Neural crest cell (in vitro differentiated cells): ENCODE measurements at places on chromosomes 1 and 21.

DNA sequence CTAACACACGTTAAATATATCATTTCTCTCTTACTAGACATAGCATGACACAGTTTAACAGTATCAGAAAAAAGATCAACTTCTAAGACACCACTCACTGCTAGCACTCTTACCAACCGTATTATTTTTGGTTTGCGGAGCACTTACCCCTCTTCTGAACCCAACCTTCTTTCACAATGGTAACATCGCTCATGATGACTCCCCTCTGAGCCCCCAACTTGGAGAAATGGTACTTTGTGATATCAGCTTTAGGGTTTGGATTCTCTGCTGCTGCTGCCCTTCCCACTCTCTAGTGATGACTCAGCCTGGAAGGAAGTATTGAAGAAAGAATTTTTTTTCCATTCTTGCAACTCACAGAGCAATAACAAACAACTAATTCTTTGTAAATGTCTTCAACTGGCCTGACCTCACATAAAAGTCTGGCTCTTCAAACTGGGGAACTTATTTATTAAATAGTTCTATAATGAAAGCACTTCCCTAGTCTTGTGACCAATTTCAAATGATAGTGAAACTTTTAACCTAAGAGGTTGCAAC lies 7.0 kb downstream of the AKT3 start:
- DNase-seq = no peak

GRCh38 chr1:221762121-221762520 lies 20.2 kb upstream of the DUSP10 start:
- no peak for DNase-seq

DNA sequence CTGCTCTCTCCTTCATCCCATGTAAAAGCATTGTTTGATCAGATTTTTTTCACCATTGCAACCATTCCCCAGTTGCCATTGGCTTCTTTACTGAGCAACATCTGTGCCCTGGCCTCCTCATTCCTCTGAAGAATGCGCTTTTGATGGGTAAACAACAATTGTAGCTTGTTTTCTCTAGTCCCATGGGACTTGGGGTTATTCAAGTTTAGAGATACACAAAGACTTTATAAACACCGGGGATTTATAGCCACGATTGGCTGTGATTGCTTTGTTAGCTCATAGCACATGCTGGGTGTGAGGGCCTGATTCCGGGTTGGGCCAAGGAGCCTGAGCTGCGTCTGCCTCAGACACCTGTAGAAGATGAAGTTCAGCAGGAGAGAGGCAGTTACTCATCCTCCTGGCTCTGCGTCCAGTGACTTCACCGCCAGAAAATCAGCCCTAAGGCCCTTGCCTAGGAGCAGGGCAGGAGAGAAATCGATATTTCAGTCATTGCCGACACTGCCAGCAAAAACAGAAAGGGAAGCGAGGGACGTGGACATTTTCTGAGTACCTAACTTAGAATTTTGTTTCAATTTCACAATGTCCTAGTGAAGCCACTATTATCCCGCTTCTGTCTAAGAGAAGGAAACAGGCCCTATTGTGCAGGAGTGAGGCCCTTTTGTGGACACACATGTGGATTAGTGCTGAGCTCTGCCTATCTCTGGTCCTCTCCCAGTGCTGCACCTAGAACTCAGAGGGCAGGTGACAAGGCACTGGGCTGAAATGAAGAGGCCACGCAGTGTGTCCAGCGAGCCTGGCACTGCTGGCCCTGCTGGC lies 159.8 kb upstream of the USP24 start:
- DNase-seq = no peak

- no peak for DNase-seq
Observed at GRCh38 chr1:27554293-27554692, 49.7 kb downstream of the AHDC1 start.

DNA sequence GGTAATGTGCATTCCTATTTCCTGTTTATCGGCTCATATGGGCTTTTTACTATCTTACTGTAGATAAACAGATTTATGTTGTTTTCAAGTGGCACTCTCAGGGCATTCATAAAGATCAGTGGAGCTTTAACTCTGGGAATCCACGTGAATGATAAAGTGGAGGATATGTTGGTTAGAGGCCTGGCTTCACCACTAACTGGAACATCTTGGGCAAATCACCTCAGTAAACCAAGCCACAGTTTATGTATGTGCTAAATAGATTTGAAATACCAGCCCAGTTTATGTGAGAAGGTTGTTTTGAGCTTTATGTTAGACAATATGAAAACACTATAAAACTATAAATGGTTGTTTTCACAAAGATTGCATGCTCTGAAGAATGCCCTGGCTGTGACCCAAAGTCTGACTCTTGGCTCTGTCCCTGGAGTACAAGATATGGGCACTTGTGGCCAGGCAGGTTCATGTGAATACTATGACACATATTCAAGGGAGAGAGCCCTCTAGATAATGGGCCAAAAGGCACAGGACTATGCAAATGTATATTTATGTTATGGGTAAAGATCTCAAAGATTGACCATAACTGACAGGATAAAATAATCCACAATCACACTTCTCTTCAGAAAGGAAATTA lies 36.7 kb downstream of the FAM163A start:
- no peak for DNase-seq

- no peak for DNase-seq
Observed at GRCh38 chr1:218090459-218090858, 194.6 kb upstream of the RRP15 start.

- no peak for DNase-seq
Observed at GRCh38 chr1:151289991-151290708, 8.1 kb downstream of the ZNF687 start.

DNA sequence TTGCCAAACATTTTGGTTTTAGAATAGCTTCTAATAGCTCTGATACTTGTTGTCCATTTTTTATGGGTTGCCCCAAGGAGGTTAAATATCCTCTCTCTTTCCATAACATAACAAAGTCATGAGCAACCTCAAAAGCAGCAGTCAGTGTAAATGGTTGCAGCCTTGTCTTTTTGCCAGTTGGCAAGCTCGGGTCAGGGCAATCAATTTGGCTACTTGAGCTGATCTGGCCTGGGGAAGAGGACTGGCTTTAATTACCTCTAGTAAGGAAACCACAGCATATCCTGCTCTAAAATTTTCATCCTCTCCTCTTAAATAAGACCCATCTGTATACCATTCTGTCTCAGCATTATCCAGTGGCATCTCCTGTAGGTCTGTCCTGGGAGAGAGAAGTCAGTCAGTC lies 21.2 kb upstream of the FMO4 start:
- DNase-seq = no peak

DNA sequence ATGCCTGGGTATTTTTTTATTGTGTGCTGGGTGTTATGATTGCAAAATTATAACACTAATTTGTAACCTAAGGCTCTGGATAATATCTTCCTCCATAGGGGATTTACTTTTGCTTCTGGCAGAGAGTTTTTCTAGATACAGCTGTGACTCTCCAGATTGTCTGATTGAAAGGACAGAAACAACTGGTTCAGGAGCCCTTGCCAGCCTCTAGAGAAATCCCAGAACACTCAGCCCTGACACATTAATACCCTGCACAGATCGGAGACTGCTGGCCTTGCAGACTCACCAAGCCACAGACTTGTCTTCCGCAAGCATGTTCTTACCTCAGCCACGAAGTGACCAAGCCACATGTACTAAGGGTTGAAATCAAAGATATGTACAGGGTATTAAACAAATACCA lies 10.7 kb downstream of the C1orf146 start:
- no peak for DNase-seq

GRCh38 chr1:224127925-224128819 lies 14.3 kb downstream of the FBXO28 start:
- no peak for DNase-seq

GRCh38 chr1:40748841-40749718 lies 34.5 kb upstream of the KCNQ4 start:
- no peak for DNase-seq

- DNase-seq = no peak
Observed at GRCh38 chr1:63321785-63322113, 618 bp upstream of the FOXD3 start.
